CD4-positive, alpha-beta T cell treated with Interleukin-6 for 4 hours (primary cell): ENCODE measurements at places on chromosomes 6 and 20.

DNA sequence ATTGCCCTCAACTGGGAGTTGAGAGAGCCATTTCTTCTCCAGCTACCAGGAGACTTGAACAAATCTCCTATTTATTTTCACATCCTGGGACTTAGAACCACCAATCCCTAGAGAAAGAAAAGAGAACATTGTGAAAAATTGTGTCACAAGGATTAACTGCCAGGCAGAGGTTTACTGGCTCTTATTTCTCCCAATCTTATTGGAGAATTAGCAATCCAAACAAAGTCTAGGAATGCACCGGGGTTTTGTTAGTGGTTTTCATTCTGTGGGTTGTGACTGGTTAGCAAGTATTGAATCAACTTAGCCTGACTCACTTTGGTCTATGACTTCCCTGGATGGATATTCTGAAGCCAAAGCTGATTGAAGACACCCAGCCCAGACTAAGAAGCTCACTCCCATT, 21.2 kb upstream of the ENPP5 start:
- DNase-seq, result no peak

DNA sequence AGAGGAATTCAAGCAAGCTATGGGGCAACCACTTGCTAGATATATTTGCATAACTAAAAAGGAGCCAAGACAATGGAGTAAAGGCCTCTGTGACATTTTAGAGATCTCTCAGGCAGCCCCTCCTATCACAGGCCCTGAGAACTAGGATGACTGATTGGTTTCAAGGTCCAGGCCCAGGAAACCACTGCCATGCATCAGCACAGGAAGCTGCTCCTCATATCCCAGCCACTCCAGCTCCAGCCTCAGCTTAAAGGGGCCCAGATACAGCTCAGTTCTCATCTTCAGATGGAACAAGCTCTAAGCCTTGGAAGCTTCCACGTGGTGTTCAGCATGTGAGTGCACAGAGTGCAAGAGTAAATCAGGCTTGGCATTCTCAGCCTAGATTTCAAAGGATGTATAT, 21.1 kb upstream of the THBS2 start:
- DNase-seq, result no peak

GRCh38 chr6:89977808-89978748, 83.8 kb downstream of the GJA10 start:
- DNase-seq, result no peak

DNA sequence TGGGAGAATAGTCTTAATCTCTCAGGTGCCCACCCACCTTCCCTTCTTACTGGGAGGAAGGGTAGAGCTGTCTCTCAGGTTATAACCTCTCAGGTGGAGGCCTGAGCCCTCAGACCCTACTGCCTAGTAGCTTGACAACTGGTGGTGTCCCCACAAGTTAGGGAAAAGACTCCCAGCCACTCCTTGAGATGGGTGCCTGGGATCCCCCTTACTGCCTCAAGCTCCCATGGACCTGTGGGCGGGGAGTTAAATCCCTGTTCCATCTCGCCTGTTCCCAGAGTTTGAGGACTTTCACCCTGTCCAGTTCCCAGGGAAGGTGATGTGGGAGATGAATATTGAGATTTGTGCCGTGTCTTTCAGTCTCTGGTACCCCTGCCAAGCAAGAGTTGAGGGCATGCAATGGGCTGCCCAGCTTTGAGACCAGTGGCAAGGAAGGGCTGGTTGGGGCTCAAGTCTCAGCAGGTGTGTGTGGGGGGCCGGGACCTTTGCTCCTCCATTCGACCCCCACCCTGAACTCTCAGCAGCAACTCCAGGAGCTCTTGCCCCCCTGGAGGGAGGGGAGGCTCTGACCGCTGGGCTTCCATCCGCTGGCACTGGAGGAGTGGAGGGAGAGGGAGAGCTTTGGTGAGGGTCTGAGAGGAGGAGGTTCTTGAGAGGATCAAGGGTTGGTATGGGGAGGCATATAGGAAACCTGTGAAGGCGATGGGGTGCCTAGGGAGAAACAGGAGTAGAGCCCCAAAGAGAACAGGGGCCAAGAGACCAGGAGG, 1.1 kb upstream of the PBX2 start:
- DNase-seq, result no peak

- no peak for DNase-seq
These were observed 11.9 kb upstream of the HELZ2 start for GRCh38 chr20:63585616-63586565.

DNA sequence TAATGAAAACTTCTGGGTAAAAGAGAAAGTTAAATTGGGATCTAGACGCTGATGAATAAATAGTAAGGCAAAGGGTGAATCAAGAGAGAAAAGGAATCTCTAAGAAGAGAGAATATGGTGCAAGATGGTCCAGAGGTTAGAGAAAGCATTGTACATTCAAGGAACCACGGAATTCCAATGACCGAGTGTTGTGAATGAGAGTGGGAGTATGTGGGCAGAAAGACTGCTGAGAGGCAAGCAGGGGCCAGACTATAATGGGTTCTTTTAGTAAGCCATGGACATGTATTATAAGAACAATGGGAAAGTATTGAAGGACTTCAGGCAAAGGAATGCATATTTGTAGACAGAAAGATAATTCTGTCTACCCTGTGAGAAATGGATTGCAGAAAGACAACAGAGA, 45.2 kb downstream of the SPTLC3 start:
- DNase-seq, result no peak

- DNase-seq, result no peak
These were observed 12.2 kb downstream of the BRD2 start for GRCh38 chr6:32980488-32981038.

DNA sequence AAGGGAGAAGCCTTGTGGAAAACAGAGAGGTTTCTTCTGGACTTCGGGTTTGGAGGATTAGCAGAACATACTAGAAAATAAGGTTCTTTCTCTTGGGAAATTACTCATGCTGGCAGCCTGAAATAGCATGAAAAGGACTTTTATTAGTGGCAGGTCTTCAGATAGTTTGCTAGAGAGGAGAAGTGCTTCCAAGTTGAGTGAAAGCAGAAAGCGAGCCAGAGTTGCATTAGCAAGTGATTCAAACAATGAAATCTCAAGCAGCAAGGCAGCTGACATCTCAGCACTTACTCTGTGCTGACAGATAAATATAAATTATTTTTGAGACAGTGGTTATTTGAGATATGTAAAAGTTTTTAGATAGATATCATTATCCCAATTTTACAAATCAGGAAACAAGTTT, 91.9 kb downstream of the PLCB4 start:
- no peak for DNase-seq

DNA sequence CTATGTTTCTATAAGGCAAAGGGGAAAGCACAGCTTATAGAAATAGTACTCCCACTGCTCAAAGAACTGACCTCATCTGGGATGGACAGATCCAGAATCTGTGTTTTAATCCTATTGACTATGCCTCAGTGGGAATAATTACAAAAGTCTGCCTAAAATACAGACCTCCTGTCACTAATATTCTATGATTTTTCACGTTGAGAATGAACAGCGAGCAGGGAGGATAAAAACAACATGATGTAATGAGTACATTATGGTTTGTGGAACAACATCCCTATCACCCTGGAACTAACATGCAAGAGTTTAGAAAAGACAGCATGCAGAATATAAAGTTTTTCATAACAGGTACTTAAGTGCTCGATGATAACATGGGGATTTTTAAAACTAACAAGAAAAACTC, 53.9 kb downstream of the EPHA7 start:
- no peak for DNase-seq

GRCh38 chr20:23915844-23916243, 36.3 kb upstream of the CST5 start:
- no peak for DNase-seq

- DNase-seq, result no peak
These were observed 155.5 kb upstream of the RNF24 start for GRCh38 chr20:4170621-4171537.

DNA sequence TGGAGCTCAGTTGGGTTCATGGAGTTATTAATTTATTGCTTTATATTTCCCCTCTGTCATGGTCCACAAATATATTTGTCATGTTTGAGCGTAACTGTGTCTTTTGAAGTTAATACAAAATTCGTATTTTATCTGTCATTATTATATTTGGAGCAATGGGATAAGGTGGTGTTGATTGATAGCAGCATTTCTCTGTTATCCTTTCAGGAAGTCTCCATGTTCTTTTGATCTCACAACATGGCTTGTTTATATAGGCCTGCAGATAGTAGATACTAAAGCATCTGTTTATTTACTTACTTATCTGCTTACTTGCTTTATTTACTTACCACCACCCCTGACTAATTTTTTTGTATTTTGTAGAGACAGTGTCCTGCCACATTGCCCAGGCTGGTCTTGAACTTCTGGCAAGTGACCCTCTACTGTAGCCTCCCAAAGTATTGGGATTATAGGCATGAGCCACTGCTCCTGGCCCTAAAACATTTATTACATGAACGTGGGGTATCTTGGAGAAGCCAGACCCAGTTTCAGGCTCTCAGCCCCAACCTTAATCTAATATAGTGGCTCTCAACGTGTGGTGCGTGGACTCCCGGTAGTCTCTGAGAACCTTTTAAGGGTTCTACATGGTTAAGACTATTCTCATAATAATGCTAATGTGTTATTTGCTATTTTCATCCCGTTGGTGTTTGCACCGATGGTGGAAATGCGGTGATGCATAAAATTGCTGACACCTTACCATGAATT, 104.2 kb downstream of the NCOA3 start:
- DNase-seq, result no peak

- DNase-seq, result no peak
These were observed 34.5 kb upstream of the ID4 start for GRCh38 chr6:19802656-19803055.

DNA sequence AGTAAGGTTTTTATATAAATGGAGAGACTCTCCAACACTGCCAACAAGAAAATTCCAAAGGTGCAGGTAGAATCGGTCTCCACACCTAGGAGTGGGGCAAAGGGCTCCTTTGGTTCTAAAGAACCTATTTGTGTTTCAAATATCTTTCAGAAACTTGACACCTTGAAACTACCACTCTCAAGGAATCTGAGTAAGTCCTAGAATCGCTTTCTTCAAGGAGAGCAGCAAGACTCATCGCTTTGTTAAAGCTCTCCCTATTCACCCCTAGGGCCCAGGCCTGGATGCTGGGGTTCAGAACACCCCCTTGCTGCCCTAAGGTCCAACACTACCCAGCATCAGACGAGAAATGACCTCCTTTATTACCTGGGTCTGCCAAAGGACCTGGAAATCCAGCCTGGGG, 2.0 kb downstream of the CLIC5 start:
- no peak for DNase-seq

DNA sequence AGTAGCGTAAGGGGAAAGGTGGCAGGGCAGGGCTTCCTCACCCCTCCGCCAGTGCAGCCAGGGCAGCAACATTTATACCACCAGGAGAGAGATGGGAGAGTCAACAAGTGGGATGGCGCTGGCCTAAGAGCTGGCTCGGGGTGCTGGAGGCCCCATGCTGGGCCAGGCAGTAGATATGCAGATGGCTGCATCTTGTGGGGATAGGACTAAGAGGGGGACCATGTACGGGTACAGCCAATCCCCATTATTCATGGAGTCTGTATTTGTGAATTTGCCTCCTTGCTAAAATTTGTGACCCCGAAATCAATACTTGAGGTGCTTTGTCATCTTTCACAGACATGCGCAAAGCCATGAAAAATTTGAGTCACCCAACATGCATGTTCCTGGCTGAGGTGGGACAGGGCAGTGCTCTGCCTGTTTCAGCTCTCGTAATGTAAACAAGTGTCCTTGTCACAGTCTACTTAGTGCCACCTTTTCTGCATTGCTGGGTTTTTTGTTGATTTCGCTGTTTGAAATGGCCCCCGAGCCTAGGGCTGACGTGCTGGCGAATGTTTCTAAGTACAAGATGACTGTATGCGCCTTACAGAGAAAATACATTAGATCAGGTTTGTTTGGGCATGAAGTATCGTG, 27.5 kb upstream of the TAF8 start:
- DNase-seq, result peak; percentile 31

GRCh38 chr6:64217721-64218620, 582.4 kb downstream of the PHF3 start:
- DNase-seq, result no peak
